ENCODE measurements at places on chromosomes 7 and 10.

GRCh38 chr7:110061387-110061786 lies 1029.5 kb upstream of the LRRN3 start:
- no peak for DNase-seq

- DNase-seq, result peak; percentile 36
Measured at GRCh38 chr7:45923290-45923689, 2.2 kb upstream of the IGFBP3 start.

- DNase-seq, result no peak
Measured at GRCh38 chr7:2008936-2009540, 223.7 kb downstream of the MAD1L1 start.

- DNase-seq, result no peak
Measured at GRCh38 chr7:67671006-67671548, 674.4 kb downstream of the TYW1 start.

DNA sequence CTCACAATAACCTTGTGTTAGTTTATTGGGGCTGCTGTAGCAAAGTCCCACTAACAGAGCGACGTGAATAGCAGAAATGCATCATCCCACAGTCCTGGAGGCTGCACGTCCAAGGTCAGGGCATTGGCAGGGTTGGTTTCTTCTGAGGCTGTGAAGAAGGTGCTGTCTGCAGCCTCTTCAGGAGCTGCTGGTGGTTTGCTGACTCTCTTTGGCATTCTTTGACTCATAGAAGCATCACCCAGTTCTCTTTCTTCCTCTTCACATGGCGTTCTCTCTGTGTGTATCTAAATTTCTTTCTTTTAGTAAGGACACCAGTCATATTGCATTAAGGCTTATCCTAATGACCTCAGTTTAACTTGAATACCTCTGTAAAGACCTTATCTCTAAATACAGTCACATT lies 428.4 kb upstream of the KLF6 start:
- DNase-seq, result no peak

DNA sequence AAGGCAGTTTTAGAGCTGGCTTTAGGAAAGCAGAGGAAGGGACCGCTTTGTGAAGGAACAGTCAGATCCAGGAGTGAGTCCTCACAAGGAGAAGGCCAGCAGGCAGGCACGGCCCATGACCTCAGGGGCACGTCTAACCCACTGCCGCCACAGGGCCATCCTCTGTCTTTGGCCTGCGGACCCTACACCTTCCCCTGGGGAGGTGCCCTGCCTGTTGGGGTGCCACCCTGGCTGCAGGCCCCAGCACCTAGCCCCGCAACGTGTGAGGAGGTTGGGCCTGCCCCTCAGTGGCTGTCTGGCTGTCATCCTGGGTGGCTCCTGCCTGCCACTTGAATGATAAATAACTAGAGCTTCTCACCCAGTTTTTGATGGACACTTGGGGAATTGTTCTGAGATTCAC lies 31.0 kb upstream of the TRIM8 start:
- no peak for DNase-seq

DNA sequence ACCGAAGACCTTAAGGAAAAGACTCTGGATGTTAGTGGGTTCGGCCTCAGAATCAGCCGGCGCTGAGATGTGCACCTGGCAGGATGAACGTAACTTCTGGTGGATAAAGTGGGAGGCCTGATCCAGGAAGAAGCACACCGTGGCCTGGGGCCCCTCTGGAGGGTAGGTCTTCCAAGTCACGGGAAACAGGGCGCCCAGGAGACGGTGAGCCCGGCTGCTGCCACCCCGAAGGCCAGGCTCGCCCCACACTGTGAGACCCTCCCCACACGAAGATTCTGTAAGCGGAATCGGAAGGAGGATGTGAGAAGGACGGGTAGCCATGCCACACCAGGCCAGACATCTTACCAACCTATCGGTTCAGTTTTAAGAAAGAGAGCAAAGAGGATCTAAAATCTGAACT lies 279.0 kb downstream of the DNAJB6 start:
- no peak for DNase-seq

GRCh38 chr7:20140291-20141001 lies 76.7 kb downstream of the MACC1 start:
- no peak for DNase-seq

DNA sequence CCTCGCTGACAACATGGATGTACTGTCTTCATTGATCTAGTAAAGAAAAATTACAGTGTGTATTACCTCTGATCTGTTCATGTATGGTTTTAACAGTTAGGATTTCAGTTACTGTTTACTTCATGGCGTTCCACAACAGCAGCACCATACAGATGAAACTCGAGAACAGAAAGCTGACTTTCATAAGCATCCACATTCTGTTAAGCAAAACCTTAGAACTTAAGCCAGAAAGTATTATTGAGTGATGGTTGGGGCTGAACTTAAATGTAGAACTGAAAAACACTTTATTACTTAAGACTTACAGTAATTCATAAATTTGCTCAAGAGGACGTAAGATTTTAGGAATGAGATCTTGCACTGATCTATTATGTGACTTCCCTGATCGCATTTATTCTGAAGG lies 3.7 kb downstream of the MRPL32 start:
- DNase-seq, result no peak

- DNase-seq, result no peak
Measured at GRCh38 chr10:77431980-77432797, 205.4 kb downstream of the KCNMA1 start.

DNA sequence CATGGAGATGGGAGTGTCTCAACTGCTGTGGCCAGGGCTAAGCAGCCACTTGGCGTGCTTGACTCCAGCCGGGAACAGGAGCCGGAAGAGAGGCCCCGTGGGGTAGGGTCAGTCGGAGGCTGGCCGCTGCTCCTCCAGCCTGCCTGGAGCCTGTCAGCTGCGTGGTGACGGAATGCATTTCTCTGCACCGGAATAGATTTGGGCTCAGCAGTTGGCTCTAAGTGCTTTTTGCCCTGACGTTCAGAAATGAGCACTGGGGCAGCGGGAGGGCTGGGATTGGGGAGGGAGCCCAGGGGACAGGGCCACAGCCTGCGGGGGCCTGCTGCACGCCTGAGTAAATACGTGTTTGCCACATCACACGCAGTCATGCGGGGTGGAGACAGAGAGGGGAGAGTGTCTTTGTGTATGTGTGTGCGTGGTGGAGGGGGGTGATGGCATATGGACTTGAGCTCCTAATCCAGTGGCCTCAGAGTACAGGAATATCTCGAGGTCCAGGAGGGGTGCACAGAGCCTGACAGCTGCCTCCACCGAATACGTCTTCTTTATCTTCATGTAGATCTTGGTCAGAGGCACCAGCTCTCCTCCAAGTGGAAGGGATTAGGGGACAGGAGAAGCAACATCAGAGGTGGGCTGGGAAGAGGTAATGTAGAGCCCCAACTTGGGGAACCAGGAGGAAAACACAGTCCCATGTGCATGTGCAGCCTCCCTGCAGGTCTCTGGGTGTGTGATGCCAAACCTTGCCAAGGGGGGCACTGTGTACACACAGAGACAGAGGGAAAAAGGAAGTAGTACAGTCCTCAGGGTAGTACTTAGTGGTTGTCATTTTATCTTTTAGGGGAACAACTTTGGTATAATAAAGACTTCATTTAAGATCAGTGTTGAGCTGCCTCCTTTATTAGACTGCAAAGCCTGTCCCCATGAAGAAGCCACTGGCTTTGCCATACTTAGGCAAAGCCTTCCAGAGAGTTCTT lies 151.4 kb downstream of the CDH23 start:
- peak; percentile 82 for DNase-seq

DNA sequence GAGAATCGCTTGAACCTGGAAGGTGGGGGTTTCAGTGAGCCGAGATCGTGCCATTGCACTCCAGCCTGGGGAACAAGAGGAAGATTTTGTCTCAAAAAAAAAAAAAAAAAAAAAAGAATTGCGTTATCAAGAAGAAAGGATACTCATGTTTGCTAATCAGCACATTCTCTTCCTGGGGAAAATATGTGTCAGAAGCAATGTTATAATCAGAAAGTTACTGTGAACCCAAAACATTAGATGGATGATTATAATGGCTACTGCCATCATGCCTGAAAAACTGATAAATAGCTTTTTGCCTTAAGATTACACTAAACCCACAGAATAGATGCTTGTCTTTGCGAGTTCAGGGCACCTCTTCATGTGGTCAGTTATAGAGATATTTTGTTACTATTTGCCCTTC lies 24.3 kb upstream of the GNAI1 start:
- DNase-seq, result no peak

DNA sequence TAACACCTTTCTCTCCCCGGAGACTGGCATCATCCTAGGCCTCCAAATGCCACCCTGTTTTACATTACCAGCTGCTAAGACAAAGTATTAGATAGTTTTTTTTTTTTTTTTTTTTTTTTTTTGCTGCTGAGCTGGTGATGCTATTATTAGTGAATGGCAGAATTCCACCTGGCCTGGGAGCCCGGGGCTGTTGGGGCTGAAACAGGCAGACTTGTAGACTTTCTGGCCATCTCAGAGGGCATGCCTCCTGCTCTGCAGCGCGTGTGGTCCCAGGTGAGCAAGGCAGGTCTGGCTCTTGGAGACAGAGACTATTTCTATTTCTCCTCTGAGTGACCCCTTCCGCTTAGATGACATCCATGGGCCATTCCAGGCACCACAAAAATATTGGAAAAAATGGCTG lies 104.2 kb downstream of the EMX2 start:
- no peak for DNase-seq

GRCh38 chr10:2746638-2747037 lies 320.7 kb upstream of the PFKP start:
- no peak for DNase-seq
